ENCODE measurements at places on chromosomes 16 and 17. TPM values are rescaled to one million over a fixed set of nuclear protein-coding genes. Genes with fewer than 3 reads are reported as not detected.

SLC6A2 gene
- total RNA-seq: 1.0 TPM

HOXB3 gene
- total RNA-seq: 4.2 TPM

TEKT1 gene
- total RNA-seq: not detected

DRC7 gene
- not detected for total RNA-seq

GCGR gene
- not detected for total RNA-seq

MPV17L gene
- total RNA-seq: 3.1 TPM

CYTH1 gene
- 17.7 TPM for total RNA-seq

TP53TG3 gene
- not detected for total RNA-seq

PRCD gene
- total RNA-seq: 0.52 TPM
